NCI-H69 (cell line): ENCODE measurements at places on chromosomes 2 and 18.

- DNase-seq, result peak; percentile 12
Observed at GRCh38 chr2:144489315-144489916, 30.5 kb downstream of the ZEB2 start.

DNA sequence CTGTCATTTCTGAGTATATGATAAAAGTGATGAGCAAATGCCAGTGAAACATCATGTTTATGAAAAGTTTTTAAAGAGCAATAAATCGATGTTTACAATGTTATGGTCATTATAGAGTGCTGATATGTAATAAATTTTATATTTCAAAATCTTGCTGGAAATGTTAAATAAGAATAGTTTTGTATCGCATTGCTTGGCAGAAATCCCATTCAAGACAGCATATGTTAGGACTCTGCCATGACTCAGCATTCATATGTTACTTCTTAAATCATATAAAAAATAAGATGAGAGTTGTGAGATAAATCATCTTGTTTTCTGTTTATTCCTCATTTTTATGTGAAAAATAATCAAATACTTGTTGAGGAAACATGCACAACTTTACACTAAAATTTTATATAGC, 949.9 kb upstream of the NRXN1 start:
- DNase-seq, result no peak

DNA sequence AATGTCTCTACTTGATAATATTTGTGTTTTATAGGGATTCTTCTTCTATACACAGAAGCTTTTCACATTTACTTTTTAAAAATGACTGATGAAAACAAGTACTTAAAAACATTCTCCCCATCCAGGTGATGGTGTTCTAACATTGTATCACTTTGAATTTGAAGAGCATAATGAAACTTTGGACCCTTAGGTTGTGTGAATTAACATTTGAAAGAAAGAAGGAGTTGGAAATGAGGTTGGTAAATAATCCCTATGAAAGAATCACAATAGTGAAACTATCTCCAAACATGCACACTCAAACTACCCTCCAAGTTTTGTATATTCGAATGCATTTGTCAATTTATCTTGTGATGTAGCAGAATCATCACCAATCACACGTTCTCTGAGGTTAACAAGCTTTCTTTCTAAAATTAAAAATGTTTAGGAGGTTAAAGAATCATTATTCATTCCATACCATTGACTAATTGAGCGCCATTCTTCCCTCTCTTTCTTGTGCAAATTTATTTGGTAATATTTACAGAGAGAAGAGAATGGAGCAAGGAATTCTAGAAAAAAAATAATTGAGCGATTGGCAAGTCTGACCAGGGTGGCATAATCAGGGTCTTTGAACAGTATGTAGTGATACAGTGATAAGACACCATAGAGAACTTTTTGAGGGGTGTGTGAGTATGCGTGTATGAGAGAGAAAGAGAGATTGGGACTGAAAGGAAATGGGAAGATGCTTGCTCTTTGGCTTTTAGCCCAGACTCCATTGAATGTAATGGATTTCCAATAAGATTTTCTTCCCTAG, 260.0 kb upstream of the NRXN1 start:
- DNase-seq, result no peak

- DNase-seq, result peak; percentile 47
Observed at GRCh38 chr2:191041418-191042161, 27.6 kb upstream of the STAT1 start.

DNA sequence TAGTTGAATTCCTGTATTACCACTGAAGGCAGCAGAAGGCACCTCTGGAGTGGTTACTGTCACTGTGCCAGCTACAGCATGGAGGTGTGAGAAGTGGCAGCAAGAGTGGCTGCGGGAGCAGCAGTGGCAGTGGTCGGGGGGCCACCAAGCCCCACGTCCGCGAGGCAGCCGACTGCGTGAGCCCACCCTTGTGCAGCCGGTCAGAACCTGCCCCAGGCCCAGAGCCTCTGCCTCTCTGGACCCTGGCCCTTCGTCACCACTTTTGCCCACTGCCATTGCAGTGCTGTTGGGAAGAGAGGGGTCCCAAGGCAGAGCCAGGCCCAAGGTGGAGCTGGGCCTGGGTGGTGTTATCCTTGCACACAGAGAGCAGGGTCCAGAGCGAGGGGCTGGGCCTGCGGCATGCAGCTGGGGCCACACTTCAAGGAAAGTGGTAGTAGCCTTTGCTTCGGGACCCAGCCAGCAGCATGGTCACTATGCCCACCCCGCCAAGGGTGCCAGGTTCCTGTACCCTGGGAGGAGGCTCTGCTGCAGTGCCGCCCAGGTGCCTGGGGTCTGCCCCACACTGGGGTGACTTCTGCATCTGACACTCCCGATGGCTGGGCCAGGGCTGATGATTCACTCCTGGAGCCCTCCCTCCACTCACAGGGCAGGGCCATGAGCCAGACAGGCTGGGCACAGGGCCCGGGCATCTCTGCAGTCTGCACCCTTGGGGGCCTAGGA, 450.1 kb upstream of the LRATD1 start:
- no peak for DNase-seq

DNA sequence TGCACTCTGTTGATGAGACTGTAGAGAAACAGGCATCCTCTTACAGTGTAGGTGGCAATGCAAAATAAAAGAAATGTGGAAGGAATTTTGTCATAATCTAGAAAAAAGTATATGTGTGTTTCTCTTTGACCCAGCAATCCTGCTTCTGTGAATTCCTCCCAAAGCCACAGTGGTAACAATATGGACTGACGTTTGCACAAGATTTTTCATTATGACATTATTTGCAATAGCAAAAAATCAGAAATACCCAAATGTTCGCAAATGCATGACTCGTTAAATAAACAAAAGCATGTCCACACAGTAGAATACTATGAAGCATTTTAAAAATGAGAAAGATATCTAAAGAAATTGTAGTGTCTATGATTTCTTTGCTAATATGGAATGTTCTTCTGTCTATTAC, 255.2 kb upstream of the NRP2 start:
- DNase-seq, result no peak

- DNase-seq, result peak; percentile 6
Observed at GRCh38 chr2:119478188-119478977, 45.9 kb downstream of the SCTR start.

DNA sequence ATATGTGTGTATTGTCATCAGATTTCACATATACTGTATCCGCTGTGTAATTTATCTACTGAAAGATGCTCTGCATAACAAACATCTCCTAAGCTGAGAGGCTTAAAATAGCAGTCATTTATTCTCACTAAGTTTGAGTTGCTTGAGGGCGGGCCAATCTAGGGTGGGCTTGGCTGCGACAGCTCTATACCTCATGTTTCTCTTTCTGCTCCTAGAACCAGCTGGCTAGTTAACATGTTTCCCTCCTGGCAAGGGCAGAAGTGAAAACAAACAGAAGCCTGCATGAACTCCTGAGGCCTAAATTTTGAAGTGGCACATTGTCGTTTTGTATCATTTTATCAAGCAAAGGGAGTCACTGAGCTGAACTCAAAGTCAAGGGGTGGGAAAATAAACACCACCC, 585.0 kb upstream of the VRK2 start:
- DNase-seq, result peak; percentile 17

- peak; percentile 10 for DNase-seq
Observed at GRCh38 chr2:171924170-171924942, 2.1 kb downstream of the HAT1 start.

DNA sequence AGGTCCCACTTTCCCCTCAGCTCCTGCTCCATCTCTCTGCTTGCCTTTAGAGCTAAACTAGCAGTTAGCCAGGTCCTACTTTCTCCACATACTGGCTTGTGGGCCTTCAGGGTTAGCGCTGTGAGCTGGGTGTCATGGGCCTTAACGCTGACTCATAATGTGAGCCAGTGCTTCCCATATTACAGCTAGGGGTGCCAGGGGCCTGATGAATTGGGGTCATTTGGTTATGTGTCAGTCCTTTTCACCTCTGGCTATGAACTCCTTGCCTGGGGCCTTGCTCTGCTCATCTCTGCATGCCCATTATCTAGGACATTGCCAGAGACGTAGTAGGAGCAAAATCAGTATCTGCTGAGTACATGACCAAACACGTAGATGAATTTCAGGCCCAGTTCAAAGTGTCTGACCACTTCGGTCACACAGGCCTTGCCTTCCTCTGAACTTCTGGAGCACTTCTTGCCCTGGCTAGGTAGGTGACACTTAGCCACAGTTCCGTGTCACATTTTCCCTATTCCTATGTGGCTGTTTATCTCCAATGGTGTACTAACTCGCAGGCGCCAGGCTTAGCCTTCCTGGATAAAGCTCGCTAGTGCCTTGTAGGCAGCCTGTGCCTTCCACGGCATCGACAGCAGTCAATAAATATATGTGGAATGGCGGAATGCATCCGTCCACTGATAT, 103.2 kb upstream of the SIX3 start:
- no peak for DNase-seq

DNA sequence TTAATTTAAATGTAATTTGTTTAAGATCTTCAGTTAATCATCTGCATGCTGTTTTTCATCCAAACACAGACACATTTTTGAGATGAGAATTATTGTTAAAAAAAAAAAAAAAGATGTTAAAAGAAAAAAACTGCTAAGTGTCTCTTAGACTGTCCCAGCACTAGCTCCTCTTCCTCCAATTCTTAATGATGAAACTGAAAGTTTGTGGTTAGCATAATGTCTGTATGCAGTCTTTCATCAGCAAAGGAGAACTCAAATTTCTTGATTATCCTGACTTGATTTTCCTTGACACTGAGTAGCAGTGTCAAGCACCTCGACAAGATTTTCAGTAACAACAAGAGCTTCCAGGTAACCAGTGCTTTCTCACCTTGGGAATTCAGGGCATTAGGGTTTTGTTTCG, 274.4 kb downstream of the LRRTM1 start:
- no peak for DNase-seq

DNA sequence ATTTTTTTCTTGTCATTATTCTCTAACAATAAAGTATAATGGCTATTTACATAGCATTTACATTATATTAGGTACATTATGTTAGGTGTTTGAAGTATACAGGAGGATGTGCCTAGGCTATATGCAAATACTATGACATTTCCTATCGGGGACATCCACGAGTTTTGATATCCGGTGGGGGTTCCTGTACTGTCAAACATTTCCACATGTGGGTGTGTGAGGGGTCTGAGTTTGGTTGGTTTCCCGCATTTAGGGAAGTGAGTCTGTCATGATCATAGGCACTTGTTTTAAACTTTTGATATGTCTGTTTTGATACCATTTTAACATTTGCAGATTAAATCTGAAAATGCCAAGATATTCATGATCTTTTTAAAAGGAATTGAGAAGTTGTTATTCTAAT, 76.0 kb downstream of the CEP192 start:
- no peak for DNase-seq

DNA sequence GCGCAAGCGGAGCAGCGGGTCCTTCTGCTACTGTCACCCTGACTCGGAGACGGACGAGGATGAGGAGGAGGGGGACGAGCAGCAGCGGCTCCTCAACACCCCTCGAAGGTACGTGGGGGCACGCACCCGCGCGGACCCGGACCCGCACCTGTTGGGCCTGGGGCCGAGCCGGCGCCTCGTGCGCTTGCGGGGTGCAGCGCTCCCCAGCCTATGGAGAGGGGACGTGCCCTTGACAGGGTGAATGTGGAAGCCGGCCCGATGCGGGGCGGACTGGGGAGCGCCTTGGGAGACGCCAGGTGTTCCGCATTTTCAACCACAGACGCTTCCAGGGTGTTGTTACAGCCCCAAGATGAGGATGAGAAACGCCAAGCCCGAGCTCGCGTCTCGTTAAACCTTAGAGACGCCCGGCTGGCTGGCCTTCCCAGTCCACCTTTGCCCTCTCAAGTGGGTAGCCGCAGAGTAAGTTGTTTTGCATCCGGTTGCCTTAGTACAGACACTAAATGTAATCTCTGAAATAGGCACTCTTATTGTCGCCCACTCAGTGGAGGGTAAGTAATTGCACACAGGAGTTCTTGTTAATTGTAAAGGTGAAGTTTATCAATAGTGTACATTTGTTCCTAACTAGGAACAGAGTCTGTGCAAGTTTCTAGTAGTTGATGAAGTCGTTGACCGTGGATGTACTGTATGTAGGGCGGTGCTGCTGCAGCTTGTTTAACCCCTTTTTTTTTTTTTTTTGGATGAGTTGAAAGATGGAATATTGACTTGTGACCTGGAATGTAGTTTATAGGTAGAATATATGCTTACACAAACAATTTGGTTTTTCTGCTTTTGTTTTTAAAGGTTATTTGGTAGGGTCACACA, 815 bp downstream of the GMCL1 start:
- DNase-seq, result peak; percentile 51

- no peak for DNase-seq
Observed at GRCh38 chr2:222698276-222698675, 26.8 kb downstream of the MOGAT1 start.

DNA sequence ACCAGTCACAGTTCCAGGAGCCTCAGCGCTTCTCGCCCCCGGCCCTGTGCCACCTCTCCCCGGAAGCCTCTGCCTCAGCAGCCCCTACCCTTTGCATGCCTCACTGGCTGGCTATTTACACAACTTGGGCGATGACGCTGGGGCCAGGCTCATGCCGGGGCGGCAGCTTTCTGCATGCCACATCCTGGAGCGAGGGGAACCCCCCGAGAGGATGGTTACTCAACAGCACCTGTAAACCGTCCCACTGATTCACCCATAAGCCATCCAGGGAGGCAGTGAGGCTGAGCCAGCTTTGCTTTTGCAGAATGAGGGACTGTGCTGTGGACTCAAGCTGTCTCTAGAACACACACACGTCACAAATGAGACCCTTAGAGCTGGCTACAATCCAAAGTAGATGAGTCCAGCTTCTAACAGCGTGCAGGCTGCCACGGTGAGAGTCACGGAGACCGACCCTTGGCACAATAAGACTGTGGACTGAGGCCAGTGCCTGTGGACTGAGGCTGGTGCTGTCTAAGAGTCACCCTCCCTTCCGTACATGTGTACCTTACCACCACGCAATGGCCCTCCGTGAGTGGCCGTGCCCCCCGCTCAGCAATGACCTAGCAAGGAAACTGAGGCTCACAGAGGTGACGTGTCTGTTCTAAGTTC, 45.6 kb upstream of the ODC1 start:
- peak; percentile 61 for DNase-seq

GRCh38 chr2:239626961-239627592, 226.3 kb upstream of the HDAC4 start:
- no peak for DNase-seq

DNA sequence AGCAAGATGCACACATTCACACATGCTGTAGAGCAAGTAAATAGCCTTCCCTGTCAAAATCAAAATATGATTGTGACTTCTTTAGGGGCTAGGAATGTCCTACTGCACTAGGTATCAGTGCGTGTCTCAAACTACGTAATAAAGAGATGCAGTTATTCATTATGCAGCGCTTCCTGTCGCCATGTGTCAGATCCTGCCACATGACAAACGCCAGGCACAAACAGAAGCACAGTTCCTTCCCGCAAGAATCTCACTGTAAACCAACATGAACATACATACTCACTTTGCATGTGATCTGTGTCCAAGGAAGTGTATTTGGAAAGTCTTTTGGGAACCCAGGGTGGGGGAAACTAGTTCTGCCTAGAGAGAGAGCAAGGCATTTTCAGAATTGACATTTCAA, 599.9 kb downstream of the RNF144A start:
- DNase-seq, result no peak

DNA sequence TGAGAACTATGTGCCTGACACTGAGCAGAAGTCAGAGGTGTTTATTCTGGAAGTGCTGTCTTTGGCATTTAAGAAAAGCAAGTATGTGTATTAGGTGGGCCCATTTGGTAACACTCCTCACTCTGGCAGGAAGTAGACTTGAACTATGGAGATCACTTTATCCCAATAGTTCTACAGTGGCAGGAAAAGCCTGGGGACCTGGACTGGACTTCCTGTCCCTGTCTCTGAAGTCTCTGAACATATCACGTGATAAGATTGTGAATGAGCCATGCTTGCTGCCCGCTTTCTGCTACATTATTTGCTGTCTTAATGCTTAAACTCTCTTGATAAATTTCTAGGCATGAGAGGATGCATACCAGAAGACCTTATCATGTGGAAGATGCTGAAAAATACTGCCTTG, 203.7 kb downstream of the MYO3B start:
- no peak for DNase-seq
